ENCODE measurements at places on chromosomes 7 and 10. TPM values are rescaled to one million over a fixed set of nuclear protein-coding genes. Genes with fewer than 3 reads are reported as not detected.
A peak's percentile ranks its signal among the peaks of the same experiment; 100 is the strongest.

DNA sequence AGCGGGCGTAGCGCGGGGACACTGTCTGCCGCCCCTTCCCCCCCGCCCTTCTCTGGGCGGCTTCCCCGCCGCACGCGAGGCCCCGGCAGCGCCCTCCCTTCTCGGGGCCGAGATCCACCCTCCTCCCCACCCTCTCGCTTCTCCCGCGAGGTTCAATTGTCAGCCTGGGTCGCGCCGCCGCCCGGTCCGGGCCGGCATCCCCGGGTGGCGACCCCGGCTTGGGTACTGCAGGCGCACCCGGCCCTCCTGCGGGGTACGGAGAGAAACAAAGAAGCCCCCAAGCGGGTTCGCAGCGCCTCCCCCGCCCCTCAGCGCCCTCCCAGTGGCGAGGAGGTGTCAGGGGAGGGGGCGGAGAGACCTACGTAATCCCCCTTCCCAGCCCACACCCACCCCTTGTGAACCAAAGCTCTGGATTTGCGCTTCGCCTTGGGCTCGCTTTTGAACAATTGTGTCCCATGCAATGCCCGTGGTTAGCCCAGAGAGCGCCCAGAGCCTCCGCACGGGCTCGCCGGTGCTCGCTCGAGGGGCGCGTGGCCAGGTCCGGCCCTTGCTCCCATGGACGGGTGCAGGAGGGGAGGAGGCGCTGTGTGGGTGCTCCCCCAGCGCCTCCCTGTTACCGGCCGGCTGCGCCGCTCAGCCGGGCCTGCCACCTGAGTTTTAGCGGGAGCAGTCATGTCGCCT, 634 bp downstream of the HECW1 start:
- DNase-seq = peak; percentile 49

DNA sequence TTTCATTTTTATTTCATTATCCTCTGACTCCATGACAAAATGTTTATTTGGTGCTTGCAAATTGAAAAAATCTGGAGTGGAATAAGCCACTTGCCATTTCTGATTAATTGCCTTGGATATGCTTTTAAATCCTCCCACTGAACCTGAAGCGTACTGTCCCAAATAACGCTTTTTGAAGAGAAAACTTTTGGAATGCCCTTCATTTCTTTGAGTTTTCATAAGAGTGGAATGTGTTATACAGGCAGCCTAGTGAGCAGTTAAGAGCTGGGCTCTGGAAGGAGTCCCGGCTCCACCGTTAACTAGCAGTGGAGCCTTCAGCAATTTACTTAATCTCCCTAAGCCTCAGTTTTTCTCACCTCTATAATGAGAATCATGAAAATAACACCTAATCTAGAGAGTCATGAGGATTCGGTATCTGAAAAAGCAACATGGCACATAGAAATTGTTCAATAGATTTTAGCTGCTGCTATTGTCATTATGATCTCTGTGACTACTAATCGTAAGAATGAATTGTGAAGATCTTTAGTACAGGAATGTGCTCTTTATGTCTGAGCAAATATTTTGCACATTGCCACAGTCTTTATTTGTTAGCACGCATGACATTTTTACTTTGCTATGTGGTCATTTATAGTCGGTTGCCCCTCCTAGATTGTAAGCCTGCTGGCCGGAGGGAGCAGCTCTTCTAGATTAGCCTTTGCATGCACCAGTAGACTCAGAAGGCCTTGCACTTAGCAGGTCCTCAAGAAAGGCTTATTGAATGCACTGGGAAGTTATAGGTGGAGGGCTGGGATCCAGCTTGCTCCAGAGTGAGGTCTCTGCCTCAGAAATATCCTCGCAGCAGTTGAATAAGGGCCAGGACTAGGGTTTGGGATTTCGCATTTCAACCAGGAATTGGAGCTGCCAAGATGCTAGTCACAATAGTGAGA, 59.4 kb downstream of the PLCE1 start:
- no peak for DNase-seq

The DYNC1I1 gene
- not detected for total RNA-seq

DNA sequence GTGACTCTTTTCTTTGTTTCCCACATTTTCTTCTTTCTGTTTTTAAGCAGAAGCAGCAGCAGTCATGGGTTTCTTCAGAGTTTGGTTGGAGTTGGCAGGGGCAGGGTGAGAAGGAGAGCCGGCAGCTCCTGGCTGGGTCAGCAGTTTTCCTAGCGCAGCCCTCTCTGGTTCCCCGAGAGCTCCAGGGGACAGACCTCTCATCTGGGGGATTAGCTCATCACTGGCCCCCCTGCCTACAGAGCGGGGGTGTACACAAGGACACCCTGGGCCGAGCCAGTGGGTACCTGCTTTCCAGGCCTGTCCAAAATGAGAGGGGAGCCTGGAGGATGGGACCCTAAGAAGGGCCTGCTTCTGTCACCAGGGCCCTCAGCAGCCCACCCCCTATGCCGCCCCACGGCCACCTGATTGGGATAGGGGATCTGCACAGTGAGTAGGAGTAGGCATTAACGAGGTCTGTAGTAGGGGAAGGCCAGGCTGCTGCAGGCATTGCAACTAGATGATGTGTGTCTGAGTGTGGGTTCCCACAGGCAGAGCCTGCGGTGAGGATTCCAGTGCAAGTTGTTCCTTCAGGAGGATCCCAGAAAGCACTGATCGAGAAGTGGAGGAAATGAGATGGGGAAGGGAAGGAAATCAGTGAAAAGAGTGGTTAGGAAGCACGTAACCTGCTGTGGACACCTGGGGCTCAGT, 122.9 kb upstream of the PPIF start:
- no peak for DNase-seq

GRCh38 chr10:34764472-34764946, 50.6 kb downstream of the PARD3 start:
- no peak for DNase-seq

- DNase-seq = no peak
Measured at GRCh38 chr7:361680-362401, 71.9 kb downstream of the FOXL3 start.

- no peak for DNase-seq
Measured at GRCh38 chr7:70631718-70632117, 500.2 kb upstream of the GALNT17 start.

- no peak for DNase-seq
Measured at GRCh38 chr7:84043661-84044191, 150.9 kb downstream of the SEMA3A start.

GRCh38 chr7:141460781-141461715, 90.2 kb upstream of the AGK start:
- DNase-seq = no peak

The HMX2 gene
- not detected for total RNA-seq

The CYP26C1 gene
- under 0.01 TPM for total RNA-seq

- DNase-seq = no peak
Measured at GRCh38 chr7:85776691-85777345, 590.0 kb upstream of the SEMA3D start.

The ABCC2 gene
- 0.36 TPM for total RNA-seq

GRCh38 chr10:127102176-127102575, 94.2 kb downstream of the INSYN2A start:
- no peak for DNase-seq

Data from IMR-90 (cell line).